CD4-positive, alpha-beta T cell treated with Interleukin-15 for 4 hours (primary cell): ENCODE measurements at places on chromosomes 7 and 10.

- DNase-seq = no peak
These were observed 114.8 kb upstream of the ARID5B start for GRCh38 chr10:61786728-61787127.

DNA sequence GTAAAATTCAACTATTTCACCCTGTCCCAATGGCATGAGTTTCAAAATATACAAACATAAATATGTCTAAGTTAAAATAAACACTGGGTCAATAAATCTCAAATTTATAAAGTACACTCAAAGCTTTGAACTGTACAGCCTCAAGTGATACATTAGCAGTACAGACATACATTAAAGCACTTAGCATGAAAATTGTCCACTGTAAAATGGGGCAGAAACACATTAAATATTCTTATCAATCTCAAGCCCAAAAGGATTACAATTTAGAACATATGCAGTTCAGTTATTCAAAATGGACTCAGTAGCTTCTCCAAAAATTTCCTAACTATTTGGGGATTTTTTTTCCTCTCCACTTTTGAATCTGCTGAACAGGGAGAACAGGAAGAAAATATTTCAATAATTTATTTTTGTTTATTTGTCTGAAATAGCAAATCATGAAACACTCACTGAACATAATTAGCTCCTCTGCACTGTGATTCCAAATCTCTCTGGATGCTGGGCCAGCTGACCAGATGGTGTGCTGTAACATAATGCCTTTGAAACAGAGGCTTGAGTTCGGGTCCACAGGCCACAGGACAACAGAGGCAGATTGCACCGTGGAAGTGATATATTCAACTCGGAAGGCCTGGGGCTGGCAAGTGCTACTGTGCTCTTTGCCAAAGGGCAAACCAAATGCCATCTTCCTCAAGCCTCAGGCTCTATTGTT, 248.9 kb upstream of the LRRN3 start:
- no peak for DNase-seq

DNA sequence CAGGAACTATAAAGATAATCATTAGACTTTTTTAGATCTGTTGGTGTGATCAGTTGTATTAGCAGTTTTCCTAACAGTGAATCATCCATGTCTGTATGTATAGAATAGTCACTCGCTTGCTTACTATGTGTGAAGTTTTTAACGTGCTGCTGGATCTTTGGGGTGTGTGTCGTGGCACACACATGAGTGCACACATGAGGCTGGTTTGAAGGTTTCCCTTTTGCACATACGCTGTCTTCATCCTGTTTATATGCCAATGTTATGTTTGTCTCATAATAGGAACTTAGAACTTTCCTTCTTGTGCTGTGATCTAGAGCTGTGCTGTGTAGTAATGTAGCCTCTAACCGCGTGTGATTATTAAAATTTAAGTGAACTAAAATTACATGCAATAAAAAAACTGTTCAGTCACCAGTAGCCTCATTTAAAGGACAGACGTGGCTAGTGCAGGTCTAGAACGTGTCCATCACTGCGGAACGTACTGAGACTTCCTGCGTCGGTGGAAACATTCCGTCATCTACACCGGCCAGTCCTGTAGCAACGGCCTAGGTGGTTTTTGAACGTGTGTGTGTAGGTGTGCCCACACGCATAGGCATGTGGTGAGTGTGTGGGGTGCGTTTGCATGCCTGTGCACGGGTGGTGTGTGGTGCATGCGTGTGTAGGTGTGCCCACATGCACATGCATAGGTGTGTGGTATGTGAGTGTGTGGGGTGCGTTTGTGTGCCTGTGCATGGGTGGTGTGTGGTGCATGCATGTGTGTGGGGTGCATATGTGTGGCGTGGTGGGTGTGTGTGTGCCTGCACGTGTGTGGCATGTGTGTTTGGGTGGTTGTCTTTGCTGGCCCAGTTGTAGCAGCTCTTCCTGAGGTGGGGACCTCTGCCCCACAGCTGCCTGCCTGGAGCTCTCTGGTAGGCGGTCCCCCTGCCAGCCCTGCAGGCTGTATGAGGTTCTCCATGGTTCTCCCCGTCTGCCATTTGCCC, 56.6 kb downstream of the INPP5A start:
- no peak for DNase-seq

- DNase-seq = no peak
These were observed 21.8 kb upstream of the ITPRID1 start for GRCh38 chr7:31492086-31492485.

- no peak for DNase-seq
These were observed 55.2 kb downstream of the TWIST1 start for GRCh38 chr7:19062216-19062615.

- DNase-seq = no peak
These were observed at the start of gene OR2A5 for GRCh38 chr7:144048648-144049047. TSS of gene OR2A5 (plus strand) at chr7:144048948. CDS start at chr7:144050402, 1,454 bp downstream.

- no peak for DNase-seq
These were observed 41.7 kb upstream of the NRF1 start for GRCh38 chr7:129569811-129570215.

GRCh38 chr7:92834507-92835260, 1.7 kb downstream of the CDK6 start:
- DNase-seq = no peak

GRCh38 chr7:83355143-83355542, 192.5 kb upstream of the PCLO start:
- no peak for DNase-seq

GRCh38 chr7:2629746-2630681, 1.8 kb upstream of the TTYH3 start:
- DNase-seq = no peak

DNA sequence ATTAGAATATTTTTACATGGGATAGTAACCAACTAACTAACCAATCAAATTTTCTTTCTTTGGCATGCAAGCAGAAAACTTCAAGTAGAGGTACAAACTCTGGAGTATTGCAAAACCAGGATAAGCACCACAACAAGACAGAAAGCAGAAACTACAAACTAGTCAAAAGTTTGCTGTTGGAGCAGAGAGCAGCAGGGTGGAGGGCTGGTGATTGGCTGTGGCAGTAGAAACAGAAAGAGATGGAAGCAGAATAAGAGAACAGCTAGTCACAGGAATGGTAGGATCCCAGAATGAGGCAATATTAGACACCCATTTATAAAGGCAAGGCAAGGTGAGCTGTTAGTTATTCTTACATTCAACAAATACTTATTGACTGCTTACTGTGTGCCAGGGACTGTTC, 6.8 kb upstream of the MACC1 start:
- DNase-seq = no peak

GRCh38 chr10:33143160-33143728, 185.2 kb upstream of the ITGB1 start:
- peak; percentile 77 for DNase-seq

- no peak for DNase-seq
These were observed 62.6 kb upstream of the TBX20 start for GRCh38 chr7:35316549-35316948.

DNA sequence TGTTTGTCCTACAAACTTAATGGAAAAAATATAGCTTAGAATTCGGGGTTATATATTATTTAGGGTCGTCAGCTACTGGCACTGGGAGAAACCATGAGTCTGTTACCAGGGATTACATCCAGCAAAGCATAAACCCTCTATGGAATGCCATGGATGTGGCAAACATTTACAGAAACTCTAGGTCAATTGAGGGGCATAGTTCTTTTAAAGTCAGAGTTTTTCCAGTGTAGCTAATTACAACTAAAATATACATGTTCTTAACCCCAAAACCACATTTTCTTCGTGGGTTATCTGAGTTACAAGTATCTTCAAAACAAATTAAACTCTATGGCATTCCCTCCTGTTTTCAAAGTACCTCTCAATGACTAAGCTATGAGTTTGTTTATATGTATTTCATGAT, 99.3 kb upstream of the THSD7A start:
- DNase-seq = no peak

DNA sequence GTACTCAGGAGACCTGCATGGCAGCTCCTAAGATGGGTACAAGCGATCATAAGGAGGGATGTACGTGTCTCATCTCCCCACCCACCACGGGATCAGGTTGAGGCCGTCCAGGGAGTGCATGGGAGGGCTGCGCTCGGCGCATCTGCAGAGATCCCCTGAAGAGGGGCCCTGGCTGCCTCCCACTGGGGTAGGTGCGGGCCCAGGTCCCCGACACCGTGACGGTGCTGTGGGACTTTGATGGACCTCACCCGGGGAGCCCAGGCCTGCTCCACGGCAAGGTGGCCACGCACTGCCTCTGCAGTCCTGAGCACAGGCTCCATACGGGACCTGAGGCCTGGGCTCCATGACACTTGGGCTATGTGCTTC, 12.7 kb downstream of the GET4 start:
- DNase-seq = no peak

DNA sequence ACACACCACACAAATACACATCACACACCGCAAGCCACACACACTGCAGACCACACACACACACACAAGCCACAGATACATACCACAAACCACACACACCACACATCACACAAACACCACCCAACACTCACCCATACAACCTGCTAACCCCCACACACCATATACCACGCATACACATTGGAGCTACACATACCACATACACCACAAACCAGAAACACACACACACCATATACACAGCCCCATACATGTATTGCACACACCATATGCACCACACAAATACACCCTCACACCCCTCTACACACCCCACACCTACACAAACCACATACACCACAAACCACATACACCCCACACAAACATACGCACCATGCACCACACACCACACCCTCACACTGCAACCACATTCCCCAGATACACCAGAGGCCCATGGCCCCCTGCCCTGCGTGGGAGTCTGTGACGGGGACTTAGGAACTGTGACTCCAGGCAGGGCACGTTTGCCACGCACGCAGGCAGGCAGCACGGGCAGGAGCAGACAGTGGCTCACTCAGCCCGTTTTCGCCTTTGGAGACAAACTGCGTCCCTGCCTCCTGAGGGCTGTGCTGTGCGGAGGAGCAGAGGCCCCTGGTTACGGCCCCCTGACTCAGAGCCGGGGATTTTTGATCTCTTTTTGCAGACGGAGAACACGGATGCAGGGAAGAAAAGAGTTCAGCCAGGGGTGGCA, 52.6 kb downstream of the TMEM209 start:
- DNase-seq = no peak

DNA sequence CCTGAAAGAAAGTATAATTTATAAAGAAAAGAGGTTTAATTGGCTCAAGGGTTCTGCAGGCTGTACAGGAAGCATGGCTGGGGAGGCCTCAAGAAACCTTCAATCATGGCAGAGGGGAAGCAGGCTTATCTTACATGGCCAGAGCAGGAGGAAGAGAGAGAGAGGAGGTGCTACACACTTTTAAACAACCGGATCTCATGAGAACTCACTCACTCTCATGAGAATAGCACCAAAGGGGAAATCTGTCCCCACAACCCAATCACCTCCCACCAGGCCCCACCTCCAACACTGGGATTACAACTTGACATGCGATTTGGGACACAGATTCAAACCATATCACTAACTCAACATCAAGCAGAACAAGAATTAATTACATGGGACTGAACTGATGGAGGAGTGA, 6.9 kb upstream of the ZNF485 start:
- no peak for DNase-seq

- DNase-seq = no peak
These were observed 80.9 kb downstream of the NEURL1 start for GRCh38 chr10:103574097-103575061.

- DNase-seq = peak; percentile 9
These were observed 1014.6 kb downstream of the GATA3 start for GRCh38 chr10:9069136-9069535.

DNA sequence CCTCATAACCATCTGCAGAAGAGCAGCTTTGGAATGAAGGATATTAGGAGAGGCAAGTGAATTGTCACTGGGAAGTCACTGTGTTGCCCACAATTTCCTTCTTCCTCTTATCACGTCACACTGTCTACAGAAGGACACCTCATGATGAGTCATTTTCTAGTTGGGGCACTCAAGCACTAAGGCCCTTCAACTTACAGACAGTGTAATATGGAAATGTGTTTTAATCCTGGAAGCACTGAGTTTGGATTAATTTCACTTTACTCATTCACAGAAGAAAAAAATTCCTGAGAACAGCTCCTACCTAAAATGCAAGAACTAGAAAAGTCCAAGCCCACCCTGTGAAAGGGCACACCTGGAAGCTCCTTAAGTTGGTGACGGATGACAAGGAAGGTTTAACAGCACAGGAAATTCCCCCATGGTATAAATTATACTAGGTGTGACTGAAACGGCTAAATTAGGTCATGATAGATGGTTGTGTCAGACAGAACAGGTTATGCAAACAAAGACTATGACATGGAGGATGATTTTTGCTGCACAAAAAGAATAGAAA, 56.6 kb downstream of the PARD3 start:
- no peak for DNase-seq

DNA sequence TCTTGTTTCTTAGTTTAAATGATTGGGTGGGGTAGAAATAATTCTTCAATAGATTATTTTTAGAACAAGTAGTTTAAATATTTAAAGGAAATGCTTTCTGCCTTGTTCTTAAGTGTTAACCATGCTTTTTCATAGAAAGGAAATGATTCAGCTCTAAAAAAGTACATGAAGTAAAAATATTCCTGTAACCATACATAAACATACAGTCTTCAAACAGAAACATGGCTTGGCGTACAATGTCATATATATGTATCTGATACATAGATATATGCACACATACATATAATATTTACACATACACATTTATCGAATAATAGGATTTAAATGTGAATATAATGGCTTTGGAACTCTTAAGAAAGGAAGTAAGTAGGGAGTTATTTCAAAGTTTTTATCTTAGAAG, 84.4 kb downstream of the RUNDC3B start:
- no peak for DNase-seq

GRCh38 chr7:28070297-28071055, 110.1 kb downstream of the JAZF1 start:
- no peak for DNase-seq

GRCh38 chr10:42987575-42987974, 89.3 kb upstream of the RET start:
- DNase-seq = no peak

DNA sequence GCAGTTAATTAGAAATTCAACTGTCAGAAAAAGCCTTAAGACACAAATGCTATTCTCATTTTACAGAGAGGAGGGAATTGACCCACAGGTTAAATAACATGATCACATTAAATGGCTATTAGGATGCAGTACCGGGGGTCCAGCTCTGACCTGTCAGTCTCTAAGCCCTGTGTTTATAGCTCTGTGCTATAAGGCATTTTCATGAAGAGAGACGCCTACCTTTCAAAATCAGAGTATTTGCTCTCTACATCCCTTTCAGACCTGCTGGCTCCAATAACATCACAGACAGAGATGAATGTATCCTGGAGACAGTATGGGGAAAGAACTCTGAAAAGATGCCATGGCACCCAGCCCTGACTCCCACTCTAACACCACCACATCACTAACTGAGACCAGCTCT, 189.9 kb upstream of the PRSS58 start:
- no peak for DNase-seq

GRCh38 chr10:110225756-110226542, 18.5 kb downstream of the MXI1 start:
- peak; percentile 90 for DNase-seq

DNA sequence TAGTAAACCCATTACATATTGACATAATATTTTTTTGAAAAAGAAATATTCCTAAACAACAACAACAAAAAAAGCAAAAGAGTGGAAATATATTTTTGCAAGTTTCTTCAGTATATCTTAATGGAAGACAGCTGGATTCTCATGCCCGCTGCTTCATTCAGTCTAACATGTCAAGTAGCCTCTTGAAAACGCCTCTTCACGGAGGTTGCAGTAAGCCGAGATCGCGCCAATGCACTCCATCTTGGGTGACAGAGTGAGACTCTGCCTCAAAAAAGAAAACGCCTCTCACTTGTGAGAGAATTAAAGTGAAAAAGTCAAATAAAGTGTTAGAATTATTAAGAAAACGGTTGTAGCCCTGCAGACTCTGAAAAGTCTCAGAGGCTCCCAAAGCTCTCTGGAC, 1.3 kb downstream of the CUTC start:
- DNase-seq = no peak
